WTC11 (cell line): ENCODE measurements at places on chromosomes 4 and X.

DNA sequence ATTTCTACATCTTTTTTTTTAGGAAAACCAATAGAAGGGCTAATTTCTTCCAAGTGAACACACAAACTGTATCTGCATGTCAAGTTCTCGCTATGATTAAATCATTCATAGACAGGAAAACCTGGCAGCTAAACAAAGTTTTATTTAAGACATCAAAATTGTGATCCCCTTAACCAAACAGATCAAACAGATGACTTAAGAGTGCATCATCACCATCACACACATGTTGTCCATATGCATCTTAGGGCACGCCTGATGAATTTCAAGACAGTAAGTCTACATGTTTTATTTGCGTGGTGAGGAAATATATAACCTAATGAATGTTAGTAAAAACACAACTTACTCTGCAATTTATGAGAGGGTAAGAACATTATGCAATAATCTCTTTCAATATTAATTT lies 317.0 kb upstream of the ANXA10 start:
- DNase-seq: no peak

GRCh38 chrX:95040104-95040503 lies 1366.1 kb downstream of the FAM133A start:
- no peak for DNase-seq

- peak; percentile 17 for DNase-seq
Observed at GRCh38 chrX:50747471-50747900, 66.5 kb downstream of the SHROOM4 start.

GRCh38 chrX:53714580-53715345 lies 28.2 kb upstream of the HUWE1 start:
- peak; percentile 14 for DNase-seq

DNA sequence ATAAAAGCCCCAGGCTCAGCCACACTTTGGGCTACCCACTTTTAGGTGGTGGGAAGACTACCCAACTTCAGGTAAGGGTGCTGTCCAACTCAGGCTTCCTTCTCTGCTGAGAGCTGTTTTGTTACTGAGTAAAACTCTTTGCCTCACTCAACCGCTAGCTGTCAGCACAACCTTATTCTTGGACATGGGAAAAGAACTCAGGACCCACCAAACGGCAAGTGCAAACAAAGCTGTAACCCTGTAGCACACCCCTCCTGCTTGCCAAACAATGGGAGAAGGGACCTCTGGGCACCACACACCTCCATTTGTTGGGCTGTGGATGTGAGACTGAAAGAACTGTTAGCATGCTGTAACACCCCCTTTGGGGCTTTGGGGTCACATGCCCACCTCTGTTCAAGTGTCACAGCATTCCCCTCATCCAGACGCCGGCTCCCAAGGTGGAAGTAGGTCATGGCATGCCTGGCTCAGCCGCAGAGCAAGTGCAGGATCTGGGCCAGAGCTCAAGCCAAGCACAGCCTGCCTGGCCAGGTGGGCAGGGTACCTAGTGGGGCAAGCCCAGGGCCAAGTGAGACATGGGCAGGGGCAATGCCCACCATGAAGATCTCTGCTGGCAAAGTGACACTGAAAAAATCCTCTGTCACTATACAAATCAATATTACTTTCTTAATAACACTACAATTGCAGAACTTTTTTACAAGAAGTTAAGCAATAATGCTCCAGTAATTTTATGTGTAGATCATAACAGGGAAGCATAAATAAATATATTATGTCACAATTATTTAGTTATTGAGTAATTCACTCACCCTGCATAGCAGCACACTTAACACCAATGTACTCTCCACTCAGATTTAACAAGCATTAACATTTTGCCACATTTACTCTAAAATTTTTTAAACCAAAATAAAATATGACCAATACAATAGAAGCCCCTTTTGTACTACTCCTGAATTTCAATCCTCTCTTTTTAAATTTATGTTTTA lies 107.2 kb downstream of the TBCK start:
- peak; percentile 16 for DNase-seq

DNA sequence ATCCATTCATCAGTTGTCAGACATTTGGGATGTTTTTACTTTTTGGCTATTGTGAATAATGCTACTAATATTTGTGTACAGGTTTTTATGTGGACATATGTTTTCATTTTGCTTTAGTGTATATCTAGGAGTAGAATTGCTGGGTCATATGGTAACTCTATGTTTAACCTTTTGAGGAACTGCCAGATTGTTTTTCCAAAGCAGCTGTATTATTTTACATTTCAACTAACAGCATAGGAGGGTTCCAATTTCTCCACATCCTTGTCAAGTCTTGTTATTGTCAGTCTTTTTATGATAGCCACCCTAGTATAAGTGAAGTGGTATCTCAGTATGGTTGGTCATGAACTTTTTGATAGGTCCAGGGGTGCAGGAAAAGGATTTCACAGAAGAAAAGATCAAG lies 114.5 kb upstream of the FAM9C start:
- DNase-seq: no peak

GRCh38 chr4:42750856-42751255 lies 94.0 kb upstream of the ATP8A1 start:
- DNase-seq: no peak

DNA sequence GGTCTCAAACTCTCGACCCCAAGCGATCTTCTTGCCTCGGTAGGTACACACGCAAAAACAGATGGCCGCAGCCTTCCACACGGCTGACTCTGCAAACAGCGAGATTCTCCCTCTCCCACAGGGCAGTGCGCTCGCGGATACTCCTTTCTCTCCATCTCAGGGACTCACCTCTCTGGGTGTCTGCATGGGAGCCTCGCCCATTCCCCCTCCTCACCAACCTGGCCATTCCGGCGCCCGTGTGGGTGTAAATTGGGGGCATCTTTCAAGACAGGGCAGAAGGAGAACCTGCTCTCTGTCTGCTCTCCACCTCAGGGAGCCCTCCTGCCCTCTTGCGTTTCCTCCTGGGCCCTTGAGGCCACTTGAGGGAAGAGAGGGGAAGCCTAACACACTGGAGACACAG lies 4.4 kb downstream of the CTAG2 start:
- DNase-seq: no peak

DNA sequence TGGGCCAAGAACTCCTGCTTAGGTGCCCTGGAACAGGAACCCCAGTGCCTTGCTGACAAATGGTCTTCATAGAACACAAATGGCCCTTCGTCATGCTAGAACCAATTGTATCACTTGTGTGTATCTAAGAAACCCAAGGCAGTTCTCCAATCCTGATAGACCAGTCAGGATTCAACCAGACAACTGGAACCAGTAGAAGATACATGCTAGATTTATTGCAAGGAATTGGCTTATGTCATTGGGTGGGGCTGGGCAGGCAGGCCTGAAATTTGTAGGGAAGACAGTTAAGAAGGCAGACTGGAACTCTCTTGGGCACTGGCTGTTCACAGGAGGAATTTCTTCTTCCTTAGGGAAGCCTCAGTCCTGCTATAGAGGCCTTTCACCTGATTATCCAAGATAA lies 17.0 kb upstream of the TBL1X start:
- DNase-seq: no peak

GRCh38 chrX:39625810-39626209 lies 471.9 kb downstream of the BCOR start:
- DNase-seq: no peak

GRCh38 chrX:12390301-12390700 lies 252.0 kb downstream of the FRMPD4 start:
- DNase-seq: no peak

DNA sequence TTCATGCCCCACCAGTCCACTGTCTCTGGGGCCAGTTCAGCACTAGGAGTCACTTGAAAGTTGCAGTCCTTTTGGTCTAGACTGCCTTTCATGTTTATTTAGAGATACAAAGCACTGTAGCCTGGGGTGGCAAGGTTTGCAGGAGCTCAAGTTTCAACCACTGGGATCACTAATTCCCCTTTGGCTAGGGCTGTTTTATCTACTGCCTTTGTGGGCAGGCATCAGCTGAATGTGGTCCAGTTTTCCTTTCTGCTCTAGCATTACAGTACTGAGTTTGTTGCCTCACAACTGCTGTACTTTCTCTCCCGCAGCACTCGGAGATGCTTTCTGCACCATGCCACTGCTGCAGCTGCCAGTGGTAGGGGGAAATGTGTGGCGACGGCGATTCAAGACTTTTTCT lies 222.3 kb upstream of the HDX start:
- DNase-seq: no peak

DNA sequence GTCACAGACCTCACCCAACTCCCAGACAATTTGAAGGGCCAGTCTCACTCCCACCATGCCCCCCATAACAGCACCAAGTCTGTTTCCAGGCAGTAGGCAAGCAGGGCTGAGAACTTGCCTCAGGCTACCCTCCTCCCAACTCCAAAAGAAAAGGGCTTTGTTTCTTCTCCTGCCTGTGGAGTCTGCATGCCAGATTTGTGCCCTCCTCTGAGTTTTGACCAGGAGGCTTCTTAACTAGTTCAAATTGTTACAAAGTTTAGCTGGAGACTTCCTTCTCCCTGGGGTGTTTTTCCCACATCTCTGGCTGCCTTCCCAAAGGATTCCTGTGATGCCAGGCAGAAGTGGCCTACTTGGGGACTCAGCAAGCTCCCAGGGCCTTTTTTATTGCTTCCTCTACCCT lies 29.6 kb downstream of the PBDC1 start:
- no peak for DNase-seq

DNA sequence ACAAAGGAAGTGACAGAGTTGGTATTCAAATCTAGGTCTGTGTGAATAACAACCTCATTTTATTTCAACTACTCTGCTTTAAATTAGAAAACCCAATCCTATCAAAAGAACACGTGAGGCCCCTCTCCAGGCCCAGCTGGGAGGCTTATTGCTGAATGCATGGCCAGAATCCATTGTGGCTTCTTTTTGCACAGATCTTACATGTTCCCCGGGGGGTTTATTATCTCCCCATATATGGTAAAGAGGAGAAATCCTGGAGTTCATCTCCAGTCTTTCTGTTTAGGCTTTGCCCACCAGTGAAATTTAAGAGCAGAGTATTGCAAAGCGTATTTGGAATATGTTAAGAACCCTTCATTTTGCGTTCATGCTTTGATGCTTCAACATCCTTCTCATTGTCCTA lies 655.6 kb downstream of the IL1RAPL1 start:
- DNase-seq: no peak

- no peak for DNase-seq
Observed at GRCh38 chr4:108834835-108835384, 72.1 kb upstream of the ETNPPL start.

GRCh38 chr4:181528570-181529184 lies 714.5 kb upstream of the TENM3 start:
- DNase-seq: peak; percentile 90

- DNase-seq: no peak
Observed at GRCh38 chr4:150117094-150117493, 38.8 kb downstream of the DCLK2 start.

GRCh38 chrX:22063284-22063683 lies 31.2 kb downstream of the PHEX start:
- DNase-seq: no peak

- DNase-seq: no peak
Observed at GRCh38 chr4:89619206-89619962, 217.6 kb downstream of the SNCA start.

- DNase-seq: no peak
Observed at GRCh38 chr4:89528526-89529133, 221.0 kb upstream of the GPRIN3 start.

DNA sequence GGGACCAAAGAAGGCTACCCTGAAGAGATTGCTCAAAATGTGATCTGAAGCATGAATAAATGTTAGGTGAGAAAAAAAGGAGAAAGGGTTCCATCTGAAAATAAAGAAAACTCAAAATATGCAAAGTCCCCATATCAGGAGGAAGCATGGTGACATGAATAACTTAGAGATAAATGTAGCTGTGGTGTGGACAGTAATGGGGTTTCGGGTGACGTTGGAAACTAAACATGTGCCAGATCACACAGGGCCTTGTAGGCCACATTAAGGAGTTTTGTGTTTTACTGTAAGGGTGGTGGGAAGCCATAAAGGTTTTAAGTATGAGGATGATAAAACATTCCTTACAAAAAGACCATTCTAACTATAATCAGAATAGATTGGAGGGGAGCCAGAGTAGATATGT lies 40.3 kb upstream of the ACSL4 start:
- DNase-seq: no peak

- DNase-seq: no peak
Observed at GRCh38 chr4:42985976-42986375, 93.5 kb downstream of the GRXCR1 start.

DNA sequence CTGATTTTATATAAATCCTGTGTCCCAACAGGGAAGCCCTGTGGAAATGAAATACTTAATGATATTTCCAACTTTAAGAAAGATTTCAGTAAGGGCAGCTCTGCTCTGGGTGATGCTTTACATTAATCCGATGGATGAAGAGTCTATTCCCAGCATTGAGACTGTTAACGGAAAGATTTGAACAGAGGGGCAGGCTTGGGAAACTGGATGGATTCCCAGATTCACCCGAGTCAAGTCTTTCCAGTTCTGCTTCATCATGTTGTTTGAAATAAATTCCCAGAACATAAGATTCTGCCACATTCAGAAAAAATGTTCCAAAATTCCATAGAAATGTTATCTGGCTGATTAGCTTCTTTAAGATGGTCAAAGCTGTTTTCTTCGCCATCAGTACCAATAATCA lies 246.0 kb downstream of the FBXW7 start:
- no peak for DNase-seq

GRCh38 chr4:157997296-157997695 lies 175.5 kb downstream of the GASK1B start:
- no peak for DNase-seq

- DNase-seq: peak; percentile 25
Observed at GRCh38 chrX:49915361-49916222, 6.8 kb upstream of the CLCN5 start.

DNA sequence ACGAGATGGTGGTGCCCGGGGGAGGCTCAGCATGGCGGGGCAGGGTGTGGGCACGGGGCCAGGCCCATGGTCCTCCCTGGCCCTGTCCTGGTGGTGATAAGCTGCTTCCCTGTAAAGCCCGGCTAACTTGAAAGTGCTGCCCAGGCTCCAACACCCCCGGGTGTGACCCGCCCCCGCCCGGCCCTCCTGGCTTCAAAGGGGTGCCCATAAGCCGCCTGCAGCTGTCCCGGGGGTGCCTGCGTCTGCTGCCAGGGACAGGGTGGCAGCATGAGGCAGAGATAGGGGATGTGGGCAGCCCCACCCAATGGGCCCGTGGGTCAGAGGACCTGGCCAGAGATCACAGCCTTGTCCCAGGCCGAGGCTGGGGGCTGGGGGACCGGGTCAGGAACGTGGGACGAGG lies 18.1 kb downstream of the FGFRL1 start:
- DNase-seq: no peak

DNA sequence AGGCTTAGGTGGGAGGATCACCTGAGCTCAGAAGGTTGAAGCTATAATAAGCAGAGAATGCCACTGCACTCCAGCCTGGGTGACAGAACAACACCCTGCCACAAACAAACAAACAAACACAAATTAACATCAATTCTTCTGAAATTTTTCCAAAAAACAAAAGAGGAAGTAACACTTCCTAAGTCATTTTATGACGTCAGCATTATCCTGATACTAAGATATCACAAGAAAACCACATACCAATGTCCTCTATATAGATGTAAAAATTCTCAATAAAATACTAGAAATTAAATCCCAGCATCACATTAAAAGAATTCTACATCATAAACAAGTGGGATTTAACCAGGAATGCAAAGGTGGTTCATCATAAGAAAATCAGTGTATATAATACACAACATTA lies 64.4 kb upstream of the STK26 start:
- no peak for DNase-seq

- no peak for DNase-seq
Observed at GRCh38 chr4:56433280-56433679, 2.1 kb downstream of the PPAT start.
